CD4-positive, alpha-beta T cell treated with Interleukin-15 for 4 hours (primary cell): ENCODE measurements at places on chromosomes 5 and 9.

GRCh38 chr9:33109850-33110595 is 33.5 kb upstream of the SMU1 start:
- no peak for DNase-seq

DNA sequence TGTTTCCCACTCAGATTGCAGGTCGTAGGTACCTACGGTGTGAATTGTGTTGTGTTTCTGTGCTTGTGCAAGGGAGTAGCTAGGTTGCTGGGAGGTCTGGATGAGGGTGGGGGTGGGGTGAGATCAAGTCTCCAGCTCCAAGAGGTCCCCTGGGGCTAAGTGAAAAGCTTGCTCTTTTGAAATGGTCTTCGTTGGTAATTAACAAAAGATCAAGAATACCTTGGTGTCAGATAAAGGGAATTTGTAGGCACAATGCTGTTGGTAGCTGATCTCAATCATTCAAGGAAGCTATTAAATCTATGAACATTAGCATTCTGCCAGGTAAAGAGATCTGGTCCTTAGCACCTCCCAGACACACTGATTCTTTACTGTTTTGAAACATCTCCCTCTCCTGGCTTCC is 928 bp upstream of the PCDHGC4 start:
- no peak for DNase-seq

DNA sequence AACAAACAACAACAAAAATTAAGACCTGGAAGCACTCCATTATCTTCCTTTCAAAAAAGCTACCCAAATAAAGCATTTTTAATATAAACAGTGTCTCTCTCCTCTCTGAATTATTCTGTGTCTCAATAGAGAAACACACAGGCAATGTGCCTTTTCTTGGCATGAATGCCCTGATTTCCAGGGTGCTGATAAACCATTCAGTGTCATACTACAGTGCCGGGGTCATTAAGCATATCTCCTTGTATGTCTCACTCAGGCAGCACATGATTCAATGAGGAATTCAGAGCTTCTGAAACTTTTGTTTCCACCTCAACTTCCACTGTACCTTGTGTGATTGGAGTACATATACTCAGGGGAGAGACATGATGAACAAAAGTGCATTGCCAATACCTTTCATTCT is 294.0 kb upstream of the SLC24A2 start:
- DNase-seq = no peak

GRCh38 chr5:88880201-88880600 is 2.8 kb downstream of the MEF2C start:
- DNase-seq = no peak

GRCh38 chr9:86713470-86713869 is 233.8 kb downstream of the GAS1 start:
- no peak for DNase-seq

GRCh38 chr9:75962013-75962661 is 71.7 kb downstream of the PCSK5 start:
- no peak for DNase-seq

GRCh38 chr9:121253821-121254501 is 14.0 kb upstream of the GSN start:
- DNase-seq = no peak

- no peak for DNase-seq
Observed at GRCh38 chr5:26339576-26339975, 698.8 kb downstream of the CDH9 start.

- no peak for DNase-seq
Observed at GRCh38 chr5:157535042-157535865, 40.3 kb downstream of the ADAM19 start.

GRCh38 chr5:177018341-177018740 is 4.2 kb upstream of the ZNF346 start:
- DNase-seq = no peak

DNA sequence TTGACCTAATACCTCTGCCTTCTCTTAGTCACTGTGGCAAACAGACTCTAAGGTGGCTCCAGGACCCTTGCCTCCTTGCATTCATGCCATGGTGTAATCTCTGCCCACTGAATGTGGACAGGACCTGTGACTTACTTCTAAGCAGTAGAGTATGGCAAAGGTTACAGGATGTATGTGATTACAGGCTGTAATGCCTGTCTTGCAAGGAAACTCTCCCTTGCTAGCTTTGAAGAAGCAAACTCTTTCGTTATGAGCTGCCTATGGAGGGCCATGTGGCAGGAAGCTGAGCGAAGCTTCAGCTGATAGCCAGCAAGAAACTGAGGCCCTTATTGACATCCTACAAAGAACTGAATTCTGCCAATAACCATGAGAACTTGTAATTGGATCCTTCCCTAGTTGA is 103.3 kb upstream of the HMHB1 start:
- no peak for DNase-seq

GRCh38 chr9:93592008-93592642 is 15.7 kb downstream of the PHF2 start:
- DNase-seq = no peak

- DNase-seq = no peak
Observed at GRCh38 chr5:58974601-58975000, 391.7 kb downstream of the RAB3C start.

DNA sequence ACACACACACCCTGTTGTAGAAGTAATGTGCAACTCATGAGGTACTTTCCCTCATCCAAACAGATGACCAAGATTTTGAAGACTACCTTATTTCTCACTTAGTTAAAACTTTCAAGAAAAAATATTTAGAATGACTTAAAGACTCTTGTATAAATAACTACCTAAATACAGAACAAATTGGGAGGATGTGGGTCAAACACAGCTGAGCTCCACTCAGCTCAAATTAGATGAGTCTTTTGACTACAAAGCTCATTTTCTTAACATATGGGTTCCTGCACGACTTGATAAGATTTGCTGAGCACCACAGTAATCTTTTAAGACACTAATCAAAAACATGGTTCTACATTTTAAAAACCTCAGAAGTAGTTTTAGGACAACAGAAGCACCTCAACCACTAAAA is 8.9 kb downstream of the MTX3 start:
- no peak for DNase-seq

- no peak for DNase-seq
Observed at GRCh38 chr5:8685704-8686103, 816.8 kb downstream of the MTRR start.

DNA sequence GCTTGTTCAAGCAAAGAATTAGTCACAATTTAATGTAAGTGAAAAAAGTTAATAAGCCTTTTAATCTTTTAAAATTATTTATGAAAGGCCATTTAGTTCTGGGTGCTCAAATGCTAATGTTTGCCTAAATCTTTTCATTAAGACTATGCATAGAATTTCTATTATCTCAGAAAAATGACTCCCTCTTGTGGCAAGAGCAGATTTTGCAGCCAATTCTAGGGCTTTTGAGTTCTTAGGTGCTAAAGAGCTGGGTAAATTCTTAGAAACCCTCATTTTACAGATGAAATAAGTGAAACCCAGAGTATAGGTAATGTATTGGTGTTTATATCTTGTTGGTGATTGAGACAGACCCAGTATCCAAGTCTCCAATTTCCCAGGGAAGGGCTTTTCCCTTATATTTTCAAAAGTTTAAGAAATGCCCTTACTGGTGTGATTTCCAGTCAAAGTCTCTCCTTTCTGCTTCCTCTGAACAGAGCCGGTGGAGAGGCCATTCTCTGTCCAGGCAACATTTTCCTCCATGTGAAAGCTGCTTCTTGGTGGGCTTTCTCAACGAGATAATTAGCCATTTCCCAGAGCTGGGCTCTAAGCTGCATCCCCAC is 24.1 kb upstream of the PCSK5 start:
- peak; percentile 60 for DNase-seq

DNA sequence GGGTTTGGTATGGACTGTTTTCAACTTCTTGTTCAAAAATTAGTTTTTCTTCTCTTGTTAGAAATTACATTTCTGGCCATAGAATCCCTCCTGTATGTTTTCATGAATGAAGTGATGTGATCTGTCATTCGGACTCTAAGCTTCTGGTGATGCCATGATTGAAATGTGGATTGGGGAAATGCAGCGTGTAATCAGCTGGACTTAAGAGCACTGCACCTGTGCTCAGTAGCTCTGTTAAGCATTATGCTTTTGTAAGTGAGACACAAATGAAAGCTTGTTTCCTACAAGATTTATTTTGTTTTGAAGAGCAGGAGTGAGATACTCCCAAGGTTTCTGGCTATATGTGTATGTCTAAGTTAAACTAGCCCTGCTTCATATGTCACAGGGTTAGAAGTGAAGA is 24.0 kb upstream of the FAM120AOS start:
- no peak for DNase-seq

DNA sequence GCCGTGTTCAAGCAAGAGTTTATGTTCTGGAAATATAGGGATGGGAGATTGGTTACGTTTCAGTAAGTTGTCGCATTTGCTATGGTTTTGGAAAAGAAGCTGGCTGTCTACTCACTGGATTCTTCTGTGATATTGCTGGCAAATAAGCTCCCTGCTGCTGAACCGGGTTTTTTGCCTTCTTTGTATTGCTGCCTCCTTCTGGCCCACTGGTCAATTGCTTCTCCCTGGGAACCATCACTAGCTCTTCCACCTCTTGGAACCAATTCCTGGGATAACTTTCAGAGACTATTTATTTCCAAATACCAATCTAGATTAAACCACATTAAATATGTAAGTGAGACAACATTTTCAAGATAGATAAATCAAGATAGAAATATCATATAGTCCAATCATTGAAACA is 43.0 kb downstream of the NUDT12 start:
- DNase-seq = no peak

GRCh38 chr5:143213851-143214363 is 189.6 kb downstream of the NR3C1 start:
- DNase-seq = no peak

GRCh38 chr9:70054521-70054920 is 10.9 kb downstream of the MAMDC2 start:
- no peak for DNase-seq

DNA sequence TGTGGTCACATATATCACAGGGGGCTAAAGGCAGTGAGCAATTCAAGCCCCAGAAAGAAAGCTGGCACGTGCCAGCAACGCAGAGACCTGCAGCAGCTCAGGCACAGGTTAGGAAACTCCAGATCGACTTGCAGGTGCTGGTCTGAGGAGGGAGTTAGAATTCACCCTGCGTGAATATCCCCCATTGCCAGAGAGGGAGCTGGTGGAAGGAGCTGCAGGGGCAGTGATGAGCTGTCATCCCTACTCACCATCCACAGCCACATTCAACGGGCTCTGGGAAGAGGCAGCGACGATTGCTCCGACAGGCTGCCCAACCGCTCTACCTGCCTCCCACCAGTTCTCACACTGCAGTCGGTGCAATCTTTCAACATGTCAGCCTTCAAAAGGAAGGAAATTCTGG is 40.8 kb upstream of the CLK4 start:
- no peak for DNase-seq

- DNase-seq = no peak
Observed at GRCh38 chr5:78367318-78367991, 7.0 kb downstream of the SCAMP1 start.

GRCh38 chr5:112914584-112914983 is 7.4 kb downstream of the REEP5 start:
- no peak for DNase-seq

- DNase-seq = peak; percentile 79
Observed at GRCh38 chr5:35857606-35858205, 1.0 kb downstream of the IL7R start.

DNA sequence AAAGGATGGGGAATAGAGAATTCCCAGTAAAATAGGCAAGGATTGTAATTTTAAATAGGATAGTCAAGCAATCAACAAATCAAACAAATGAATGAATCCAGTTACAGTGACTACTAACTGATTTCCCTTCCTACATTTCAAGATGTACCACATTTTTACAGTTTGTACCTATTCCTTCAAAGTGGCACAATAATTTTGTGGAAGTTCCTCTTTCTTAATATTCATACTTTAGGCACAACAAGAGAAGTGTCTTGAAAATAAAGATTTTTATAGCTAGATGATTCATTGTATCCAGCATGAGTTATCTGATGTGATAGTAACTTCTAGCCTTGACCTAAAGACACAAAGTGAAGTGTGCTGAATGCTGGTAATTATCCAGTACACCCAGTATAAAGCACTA is 122.2 kb upstream of the ACOT12 start:
- no peak for DNase-seq

DNA sequence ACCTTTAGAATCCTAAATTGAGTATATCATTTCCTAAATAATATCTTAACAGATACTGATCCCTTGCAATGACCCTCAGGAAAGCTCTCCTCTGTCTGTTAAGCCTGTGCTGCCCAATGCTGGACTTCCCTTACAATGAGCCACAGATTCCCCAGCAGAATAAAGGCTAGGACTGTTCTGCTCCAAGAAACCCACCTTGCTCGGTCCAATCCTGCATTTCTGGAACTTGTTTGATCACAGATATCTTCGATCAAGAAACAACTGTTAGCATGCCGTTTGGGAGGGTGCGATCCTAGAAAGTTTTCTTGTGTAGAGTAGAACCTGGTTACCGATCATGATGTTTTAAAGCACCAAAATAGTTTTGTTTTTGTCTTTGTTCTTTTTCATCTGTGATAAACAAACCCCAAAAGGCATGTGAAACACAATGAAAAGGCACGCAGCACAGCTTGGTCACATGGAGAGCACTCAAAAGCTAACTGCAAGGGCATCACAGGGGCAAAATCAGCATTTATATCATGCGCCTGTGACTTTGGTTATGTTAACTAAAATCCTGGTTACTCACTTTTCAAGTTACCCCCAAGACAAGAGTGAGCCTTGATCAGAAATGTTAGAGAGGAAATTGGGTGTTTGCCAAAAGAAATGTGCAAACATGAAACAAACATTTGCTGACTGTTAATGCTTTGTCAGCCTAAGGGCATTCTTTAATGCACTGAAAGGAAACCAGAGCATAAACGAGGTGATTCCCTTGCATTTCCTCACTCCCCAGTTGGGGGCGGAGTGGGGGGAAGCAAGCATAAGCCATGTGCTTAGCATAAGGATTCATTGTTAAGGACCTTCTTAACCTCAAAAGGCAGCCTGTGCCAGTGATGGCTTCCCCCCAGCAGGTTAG is 61.9 kb upstream of the ADAMTS16 start:
- no peak for DNase-seq

GRCh38 chr9:116549786-116550660 is 137.1 kb upstream of the TRIM32 start:
- no peak for DNase-seq

DNA sequence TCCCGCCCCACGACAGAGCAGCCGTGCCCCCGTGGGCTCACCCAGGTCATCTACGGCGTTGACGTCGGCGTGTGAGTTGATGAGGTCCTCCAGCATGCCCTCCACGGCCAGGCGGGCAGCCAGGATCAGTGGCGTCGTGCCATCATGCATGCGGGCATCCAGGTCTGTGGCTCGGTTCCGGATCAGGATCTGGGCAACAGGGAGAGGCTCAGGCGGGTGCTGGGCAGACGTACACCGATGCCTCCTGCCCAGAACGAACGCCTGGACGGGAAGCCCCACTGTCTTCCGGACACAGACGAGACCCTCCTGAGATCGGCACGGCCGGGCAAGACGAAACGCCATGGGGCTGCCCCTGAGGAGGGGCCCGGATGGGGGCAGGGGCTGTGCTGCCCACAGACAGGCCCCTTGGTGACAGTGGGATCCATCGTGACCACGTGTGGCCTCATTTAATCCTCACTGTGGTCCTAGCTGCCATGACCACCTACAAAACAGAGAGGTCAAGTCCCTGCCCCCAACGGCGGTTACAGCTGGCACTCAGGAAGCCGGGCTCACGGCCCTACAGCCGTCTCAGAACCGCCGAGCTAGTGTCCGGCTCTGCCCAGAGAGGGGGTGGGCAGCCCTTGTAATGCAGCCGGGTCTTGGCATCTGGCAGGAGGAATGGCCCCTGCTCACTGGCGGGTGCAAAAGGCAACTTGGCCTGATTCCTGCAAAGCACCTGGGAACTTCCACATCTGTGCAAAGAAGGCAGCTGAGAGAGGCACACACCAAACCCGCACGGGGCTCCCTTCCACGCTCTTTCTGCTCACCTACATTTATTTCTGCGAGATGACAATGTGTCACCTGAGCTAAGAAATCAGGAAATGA is 16.5 kb upstream of the SEC16A start:
- no peak for DNase-seq
